ENCODE measurements at places on chromosomes 6 and 20.

GRCh38 chr20:310645-311044, 13.3 kb downstream of the ZCCHC3 start:
- no peak for DNase-seq

DNA sequence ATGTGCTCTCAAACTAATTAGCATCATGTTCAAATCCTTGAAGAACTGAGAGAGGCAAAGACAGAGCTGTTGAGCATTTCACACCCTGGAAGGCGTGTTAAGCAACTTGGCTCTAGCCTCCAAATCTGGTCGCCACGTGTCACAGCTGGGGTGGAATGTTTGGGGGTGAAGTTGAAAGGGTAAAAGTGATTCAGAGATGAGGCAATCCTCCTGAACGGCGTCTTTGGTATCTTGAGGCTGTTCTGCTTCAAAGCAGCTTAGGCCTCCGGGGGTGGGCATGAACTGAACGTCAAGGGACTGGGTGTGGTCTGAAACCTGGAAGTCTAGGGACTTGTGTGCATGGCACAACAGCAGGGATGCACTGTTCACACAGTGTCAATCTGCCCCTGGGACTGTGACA, 62.3 kb downstream of the TRAM2 start:
- DNase-seq, result peak; percentile 95

- no peak for DNase-seq
Measured at GRCh38 chr6:42411406-42411805, 40.3 kb downstream of the TRERF1 start.

- no peak for DNase-seq
Measured at GRCh38 chr6:81818901-81819361, 66.5 kb upstream of the TENT5A start.

DNA sequence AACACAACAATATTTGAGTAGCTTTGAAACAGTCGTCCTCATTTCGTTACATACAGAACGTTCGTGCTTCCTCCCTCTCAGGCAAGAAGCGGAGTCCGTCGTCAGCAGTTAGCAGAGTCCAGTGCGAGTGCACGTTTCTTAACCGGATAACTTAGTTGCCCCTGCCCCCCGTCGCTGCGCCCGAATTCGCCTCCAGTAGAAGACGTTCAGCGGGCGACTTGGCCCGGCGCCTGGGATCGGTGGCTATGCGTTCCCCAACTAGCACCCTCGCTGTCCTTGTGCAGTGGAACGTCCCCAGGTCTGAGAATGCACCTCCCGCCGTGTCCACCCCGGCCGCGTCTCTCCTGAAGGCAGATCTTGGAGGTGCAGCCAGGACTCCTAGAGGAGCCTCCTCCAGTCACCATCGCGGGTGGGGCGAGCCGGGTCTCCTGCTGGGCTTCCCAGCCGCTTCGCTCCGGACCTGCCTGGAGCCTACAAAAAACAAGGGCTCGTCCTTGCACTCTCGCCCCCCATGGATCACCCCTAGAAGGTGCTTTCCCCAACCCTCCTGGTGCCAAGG, 910 bp upstream of the PCSK2 start:
- DNase-seq, result no peak

DNA sequence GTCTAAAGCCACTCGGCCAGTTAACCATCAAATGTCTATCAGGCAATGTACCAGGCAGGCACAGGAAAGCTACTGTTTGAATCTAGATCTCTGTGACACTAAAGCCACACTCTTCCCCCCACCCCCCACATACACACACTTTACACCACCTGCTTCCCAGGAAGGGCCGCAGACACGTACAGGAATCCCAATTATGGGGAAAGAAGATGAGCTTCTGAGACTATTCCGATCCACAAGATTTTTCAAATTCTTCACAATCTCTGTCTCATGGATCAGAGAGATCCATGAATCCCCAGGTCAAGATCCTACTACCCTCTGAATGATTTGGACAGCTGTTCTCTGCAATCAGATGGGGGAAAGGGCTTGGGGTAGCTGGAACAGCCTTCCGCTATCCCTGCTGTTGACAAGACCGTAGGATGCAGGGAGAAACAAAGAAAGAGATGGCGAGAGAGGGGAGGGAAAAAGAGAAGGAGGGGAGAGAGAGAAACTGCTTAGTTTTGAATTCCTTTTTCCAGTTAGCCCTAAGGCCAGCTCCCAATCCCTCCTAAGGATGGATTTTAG, 25.4 kb upstream of the RIMS4 start:
- DNase-seq, result no peak

DNA sequence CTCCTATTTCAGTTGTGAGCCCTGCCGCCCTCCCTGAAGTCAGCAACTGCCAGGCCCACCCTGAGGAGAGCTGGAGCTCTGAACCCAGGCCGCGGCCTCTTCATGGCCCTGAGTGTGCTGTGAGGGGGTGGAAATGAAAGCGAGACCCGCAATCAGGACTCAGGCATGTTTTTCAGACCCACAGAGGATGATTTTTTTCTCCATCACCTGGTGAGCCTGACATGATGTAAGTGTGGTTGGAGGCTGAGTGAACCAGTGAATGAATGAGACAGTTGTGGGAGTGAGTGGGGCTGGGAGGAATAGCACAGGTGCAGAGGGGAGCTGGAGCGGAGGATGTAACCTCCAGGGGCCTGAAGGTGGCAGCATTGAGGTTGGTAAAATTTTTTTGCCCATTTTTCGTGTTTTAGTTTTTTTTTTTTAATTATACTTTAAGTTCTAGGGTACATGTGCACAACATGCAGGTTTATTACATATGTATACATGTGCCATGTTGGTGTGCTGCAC, 18.3 kb downstream of the RAET1L start:
- DNase-seq, result peak; percentile 78

DNA sequence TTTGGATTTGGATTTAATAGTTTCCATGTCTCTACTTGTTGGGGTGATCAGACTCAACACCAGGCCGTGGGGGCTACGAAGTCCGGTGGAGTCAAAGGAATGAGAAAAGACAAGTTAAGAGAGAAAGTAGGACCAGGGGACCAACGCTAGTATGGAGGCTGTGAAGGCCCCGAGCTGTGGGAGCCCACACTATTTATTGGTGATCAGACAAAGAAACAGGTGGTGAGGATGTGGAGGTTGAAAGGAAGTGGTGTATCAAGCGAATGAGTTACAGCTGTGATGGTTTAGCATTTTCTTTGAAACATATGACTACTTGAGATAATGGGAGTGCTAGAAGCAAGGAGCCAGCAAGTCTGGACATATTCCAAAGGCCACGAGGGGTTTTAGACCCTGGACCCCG, 62.4 kb downstream of the AKAP7 start:
- no peak for DNase-seq

GRCh38 chr6:55898342-55898741, 23.0 kb upstream of the BMP5 start:
- DNase-seq, result no peak

- DNase-seq, result no peak
Measured at GRCh38 chr6:158113802-158114201, 54.3 kb downstream of the SERAC1 start.

- no peak for DNase-seq
Measured at GRCh38 chr20:61369731-61370520, 117.9 kb downstream of the CDH4 start.

DNA sequence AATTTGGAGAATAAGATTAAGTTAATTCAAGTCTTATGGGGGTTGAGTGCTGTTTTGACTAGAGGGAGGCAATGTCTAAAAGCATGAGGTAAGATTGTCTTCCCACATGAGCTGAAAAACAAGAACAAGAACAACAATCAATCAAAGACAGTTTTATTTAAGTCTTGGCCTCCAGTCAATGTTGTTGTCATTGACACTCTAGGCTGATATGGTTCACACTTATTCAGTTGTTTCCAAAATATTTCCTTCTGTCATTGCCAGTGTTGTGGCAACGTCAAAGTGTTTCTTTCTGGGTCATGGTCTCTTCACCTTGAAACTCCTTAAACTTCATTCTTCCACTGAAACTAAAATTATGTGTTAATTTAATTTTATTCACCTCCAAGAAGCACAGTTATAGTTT, 72.4 kb downstream of the GRIK2 start:
- DNase-seq, result no peak

GRCh38 chr20:21021472-21021790, 84.7 kb downstream of the LINC00237 start:
- no peak for DNase-seq

DNA sequence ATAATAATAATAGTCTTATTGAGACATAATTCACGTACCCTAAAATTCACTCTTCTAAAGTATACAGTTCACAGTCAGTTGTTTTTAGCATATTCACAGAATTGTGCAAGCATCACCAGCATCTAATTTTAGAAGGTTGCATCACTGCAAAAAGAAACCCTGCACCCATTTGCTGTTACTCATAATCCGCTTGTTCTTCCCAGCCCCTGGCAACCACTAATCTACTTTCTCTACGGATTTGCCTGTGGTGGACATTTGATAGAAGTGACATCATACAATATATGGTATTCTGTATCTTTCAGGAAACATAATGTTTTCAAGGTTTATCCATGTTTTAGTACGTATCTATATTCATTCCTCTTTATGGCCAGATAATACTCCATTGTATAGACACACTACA, 41.5 kb upstream of the FAM184A start:
- peak; percentile 25 for DNase-seq

- DNase-seq, result no peak
Measured at GRCh38 chr6:13523826-13524622, 36.6 kb upstream of the GFOD1 start.

DNA sequence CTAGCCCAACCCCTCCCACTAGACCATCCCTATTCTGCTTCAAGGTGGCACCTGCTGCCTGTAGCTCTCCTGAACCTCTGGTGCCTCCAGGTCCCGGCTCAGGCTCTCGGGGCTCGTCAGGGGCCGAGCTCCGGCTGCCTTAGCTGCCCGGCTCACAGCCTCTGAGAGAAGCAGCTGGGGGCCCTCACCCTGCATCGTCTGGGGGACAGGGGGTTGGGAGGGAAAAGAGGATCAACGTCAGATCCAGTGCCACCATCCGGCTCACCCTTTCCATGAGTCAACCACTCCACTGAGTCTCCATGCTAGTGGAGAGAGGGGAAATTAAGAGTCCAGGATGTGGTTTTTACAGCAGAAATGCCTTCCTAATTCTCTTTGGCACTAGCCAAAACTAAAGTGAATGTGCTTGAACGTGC, 13.0 kb downstream of the BAG6 start:
- no peak for DNase-seq

DNA sequence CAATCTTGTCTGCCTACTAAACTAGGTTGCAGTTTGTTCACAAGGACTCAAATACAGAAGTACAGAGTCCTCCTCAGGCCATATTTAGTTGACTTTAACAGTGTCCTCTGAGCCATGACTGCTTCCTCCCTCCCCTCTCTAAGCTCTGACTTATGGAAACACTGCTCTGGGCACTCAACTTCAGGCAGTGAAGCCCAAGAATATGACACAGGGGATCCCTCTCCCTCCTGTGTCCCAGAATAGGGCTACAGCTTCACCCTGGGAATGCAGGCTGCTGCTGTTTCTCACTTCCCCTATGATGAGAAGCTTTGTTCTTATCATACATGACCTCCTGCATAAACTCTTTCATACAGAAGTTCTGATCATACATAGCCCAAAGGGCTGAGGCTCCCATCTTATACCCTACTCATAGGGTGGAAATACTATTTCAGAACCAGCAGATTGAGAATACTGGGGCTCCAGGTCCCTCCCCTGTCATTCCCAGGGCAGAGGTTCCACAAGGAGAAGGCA, 97.3 kb upstream of the UST start:
- no peak for DNase-seq

GRCh38 chr20:22346716-22347115, 237.7 kb downstream of the FOXA2 start:
- DNase-seq, result no peak

- DNase-seq, result no peak
Measured at GRCh38 chr6:47573109-47573508, 95.5 kb downstream of the CD2AP start.

DNA sequence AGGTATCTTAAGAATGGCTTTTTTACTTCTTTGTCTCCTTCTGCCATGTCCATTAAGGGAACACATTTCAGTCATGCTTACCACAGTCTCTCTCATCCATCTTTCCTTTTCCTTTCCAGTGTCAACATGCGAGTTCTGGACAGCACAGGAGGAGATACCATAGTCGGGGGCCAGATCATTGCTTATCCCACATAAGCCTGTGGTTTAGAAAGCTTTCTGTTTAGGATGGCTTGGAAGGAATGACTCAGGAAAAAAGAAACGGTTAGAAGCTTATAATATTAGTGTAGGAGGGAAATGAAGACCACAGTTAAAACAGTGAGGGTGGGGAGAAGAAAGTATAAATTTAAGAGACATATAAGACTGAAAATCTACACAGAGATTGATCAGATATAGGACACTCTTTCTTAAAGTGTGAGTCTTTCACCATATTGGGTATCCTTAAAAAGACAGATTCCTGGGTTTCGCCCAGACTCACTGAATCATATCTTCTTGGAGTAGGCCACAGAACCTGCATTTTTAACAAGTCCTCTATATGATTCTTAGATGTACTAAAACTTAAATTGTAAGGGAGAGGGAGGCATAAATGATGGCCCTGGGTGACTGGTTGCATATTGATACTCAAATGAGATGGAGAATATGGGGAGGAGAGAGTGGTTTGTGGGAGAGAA, 36.1 kb downstream of the DSE start:
- DNase-seq, result no peak

- no peak for DNase-seq
Measured at GRCh38 chr20:10239954-10240353, 21.3 kb downstream of the SNAP25 start.

DNA sequence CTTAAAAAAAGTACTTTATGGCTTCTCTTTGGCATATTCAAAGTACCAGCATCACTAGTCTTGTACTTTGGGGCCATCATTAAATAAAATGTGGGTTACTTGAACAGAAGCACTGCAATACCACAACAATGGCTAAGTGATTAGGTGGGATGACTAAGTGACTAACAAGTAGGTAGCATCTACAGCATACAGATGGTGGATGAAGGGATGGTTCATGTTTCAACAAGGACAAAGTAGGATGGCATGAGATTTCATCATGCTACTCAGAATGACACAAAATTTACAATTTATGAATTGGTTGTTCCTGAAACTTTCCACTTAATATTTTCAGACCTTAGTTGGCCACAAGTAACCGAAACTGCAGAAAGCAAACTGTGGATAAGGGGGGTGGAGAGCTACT, 7.7 kb downstream of the MPC1 start:
- DNase-seq, result no peak

DNA sequence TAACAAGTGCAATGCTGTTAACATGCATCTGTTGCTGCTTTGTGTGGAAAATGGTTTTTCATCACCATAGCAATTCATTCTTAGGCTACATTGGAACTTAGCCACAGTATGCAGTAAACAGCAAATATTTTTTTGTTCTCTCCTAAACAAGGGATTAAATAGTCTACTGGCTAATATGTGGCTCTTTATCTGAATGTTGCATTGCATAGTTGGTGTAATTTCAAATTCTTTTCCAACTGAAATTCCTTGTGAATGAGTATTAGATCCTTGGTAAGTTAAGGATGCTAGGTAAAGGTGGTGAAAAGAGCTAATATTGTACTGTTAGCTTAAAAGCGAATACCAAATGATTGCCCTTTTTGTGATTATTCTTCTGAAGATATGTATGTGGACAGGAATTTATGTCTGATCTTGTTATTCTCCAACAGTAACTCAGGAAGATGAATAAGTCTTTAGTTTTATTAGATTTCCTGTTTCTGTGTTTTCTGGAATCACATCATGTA, 958 bp downstream of the MLIP start:
- no peak for DNase-seq

Measured in lower leg skin (tissue), 4 donors.